Fibroblast of skin of left biceps (primary cell): ENCODE measurements at places on chromosomes 2 and 18.

DNA sequence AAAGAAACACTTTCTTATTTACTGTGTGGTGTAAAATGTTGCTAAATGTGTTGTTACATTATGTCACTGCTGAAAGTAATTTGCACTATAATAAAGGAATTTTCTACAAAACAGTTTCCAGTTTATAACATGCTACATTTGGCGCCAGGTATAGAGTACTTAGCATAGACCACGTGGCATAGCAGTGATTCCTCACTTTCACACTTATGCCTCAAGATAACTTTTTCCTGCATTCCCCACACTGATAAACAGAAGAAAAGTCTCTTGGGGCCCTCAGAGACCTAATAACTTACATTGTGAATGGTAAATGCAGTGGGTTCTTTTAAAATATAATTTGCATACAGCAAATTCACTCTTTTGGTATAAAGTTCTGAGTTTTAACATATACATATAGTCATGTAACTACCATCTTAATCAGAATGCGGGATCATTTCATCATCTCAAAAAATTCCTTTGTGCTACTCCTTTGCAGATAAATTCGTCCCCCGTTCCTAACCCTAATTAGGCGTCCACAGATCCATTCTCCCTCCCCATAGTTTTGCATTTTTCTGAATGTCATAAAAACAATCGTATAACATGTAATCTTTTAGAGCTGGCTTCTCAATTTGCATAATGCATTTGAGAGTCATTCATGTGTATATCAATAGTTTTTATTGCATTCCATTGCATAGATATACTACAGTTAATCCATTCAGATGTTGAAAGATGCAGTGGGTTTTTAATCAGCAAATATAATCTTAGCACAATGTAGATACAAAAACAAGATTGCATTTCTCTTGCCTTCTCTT is 7.5 kb downstream of the LGALSL start:
- DNase-seq: no peak

GRCh38 chr2:180520206-180520605 is 460.2 kb upstream of the UBE2E3 start:
- no peak for DNase-seq

DNA sequence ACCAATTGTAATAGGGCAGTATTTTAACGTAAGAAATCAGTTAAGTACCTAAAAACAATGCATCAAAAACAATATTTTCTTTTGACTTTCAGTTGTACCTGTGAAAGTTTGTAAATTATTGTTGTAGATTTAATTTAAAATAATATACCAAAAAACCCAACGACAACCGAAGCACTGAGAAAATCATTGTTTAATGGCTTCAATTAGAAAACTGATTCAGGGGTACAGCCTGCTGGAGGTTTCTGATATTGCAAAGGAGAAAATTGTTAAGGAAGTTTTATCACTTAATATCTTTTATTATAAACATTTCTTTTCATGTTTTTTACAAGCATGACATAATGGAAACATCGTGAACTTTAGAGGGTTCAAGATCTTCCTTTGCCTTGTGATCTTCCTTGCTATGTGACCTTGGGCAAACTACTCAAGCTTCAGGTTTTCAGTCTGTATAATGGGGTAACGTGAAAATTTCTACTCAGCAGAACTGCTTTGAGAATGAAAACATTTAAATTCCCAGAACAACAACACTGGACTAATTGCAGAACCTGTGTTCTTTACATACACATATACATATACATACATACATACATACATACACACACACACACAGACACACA is 76.3 kb upstream of the GLS start:
- DNase-seq: no peak

- no peak for DNase-seq
These were observed 148.0 kb downstream of the LDLRAD4 start for GRCh38 chr18:13366541-13366940.

- DNase-seq: no peak
These were observed 338.2 kb downstream of the LRRTM1 start for GRCh38 chr2:79966369-79966768.

DNA sequence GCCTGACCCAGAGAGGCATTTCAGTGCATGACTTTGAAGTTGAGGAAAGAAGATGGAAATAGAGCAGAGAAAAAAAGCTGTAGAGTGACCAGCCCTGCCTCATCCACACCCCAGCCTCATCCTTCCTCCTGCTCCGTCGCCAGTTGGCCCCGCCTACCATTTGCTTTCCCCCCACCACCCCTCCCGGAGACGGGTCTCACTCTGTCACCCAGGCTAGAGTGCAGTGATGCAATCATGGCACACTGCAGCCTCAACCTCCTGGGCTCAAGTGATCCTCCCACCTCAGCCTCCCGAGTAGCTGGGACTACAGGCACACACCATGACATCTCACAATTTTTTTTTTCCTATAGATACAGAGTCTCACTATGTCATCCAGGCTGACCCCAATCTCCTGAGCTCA is 200.8 kb downstream of the EPHA4 start:
- no peak for DNase-seq

DNA sequence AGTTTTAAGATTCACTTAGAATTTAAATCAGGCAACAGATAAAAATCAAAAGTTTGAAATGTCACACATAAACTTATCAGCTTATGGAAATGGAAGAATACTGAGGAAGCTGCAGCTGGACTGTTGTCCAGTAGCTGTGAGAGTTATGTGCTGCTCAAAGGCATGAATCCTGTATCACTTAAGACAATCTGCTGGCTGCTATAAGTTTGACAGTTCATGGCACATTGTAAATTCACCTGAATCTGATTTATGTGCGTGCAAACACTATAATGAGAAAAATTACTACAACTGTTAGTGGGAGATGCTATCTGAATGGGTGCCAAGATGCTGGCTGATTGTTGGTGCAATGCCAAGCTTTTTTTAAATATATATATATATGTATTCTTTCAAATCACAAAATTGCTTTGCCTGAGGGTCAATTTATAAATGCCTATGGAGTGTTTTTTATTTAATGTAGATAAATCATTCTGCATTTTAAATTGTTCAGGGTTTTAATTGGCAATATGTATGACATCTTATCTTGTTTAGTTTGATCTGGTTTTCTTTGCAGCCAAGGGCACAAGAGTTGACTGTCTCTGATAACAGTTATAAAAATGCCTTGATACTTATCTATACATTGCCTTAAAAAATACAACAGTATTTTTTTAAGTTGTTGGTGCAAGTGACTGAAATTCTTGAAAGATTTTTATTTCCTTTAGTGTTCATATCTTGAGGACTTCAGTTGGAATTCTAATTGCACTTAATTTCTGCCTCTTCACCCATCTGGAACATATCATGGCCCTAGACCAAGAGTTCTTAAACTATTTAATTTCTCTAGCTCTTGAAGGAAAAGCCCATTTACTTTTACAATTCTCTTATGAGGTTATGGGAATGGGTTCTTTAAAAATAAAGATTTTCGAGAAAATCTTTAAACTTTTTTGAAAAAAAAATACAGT is 48.7 kb downstream of the CAVIN2 start:
- DNase-seq: no peak

DNA sequence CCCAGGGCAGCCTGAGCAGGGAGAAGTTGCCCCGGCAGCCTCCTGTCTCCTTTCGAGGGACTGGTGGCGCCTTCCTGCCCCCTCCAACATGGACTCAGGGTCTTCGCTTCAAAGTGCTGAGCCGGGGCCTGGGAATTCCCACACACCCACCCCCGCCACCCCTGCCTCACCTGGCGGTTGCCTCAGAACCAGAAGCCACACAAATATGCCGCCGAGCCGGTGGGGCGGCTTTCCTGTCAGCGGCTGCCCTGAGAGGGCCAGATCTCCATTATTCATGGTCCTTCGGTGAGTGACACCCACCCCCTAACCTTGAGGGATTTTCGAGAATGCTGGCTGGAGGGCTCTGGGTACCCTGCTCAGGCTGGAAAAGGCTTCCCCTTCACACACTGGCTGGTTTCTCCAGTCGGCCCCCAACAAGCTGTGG is 71.7 kb downstream of the SMAD7 start:
- DNase-seq: no peak

- no peak for DNase-seq
These were observed 117.2 kb downstream of the SLC4A3 start for GRCh38 chr2:219744600-219744999.

DNA sequence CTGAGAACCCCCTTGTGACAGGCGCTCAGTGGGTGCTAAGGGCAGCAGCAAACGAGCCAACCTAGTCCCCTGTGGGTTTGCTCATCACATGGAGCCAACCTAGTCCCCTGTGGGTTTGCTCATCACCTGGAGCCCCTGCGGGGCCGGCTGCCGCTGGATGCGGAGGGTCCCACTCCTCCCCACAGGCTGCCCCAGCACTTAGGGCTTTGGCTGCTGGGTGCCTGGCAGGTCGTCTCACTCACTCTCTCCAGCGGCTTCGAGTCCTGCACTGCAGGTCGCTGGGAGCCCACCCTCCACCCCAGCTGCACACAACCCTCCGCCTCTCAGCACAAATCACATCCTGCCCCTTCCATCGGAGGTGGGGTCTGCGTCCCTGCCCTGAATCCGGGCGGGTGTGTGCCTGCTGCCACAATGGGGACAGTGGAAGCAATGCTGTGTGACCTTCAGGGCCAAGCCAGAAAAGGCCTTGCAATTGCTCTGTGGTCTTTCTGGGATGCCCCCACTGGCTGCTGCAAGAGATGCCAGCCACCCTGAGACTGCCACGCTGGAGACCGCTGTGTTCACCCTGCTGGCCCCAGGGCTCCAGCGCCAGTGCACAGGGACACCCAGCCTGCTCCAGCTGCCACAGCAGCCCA is 248.1 kb upstream of the SALL3 start:
- DNase-seq: no peak

GRCh38 chr18:45104049-45104395 is 423.3 kb downstream of the SETBP1 start:
- no peak for DNase-seq

GRCh38 chr2:108385411-108386071 is 7.8 kb downstream of the SULT1C4 start:
- no peak for DNase-seq

GRCh38 chr2:109438773-109439389 is 174.9 kb downstream of the SEPTIN10 start:
- no peak for DNase-seq

GRCh38 chr2:203774760-203775159 is 68.3 kb downstream of the CD28 start:
- DNase-seq: no peak

DNA sequence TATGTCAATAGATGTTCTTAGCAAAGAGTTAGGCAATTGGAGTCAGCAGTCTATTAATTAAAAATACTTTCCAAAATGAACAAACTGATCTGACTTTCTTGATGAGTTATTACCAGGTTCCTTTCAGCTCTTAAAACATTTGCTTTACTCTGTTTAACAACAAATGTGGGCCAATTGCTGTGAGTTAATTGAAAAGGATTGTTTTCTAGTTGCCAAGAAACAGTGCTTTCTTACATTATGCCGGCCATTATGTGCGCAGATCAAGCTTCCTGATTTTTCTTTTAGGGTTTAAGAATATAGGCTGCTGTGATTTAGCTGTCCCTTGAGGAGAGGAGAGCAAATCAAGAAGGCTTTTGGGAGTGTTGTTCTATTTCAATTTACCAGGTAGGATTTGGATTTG is 50.5 kb upstream of the ITPRID2 start:
- DNase-seq: no peak

GRCh38 chr18:50405582-50406271 is 30.9 kb downstream of the SKA1 start:
- no peak for DNase-seq

DNA sequence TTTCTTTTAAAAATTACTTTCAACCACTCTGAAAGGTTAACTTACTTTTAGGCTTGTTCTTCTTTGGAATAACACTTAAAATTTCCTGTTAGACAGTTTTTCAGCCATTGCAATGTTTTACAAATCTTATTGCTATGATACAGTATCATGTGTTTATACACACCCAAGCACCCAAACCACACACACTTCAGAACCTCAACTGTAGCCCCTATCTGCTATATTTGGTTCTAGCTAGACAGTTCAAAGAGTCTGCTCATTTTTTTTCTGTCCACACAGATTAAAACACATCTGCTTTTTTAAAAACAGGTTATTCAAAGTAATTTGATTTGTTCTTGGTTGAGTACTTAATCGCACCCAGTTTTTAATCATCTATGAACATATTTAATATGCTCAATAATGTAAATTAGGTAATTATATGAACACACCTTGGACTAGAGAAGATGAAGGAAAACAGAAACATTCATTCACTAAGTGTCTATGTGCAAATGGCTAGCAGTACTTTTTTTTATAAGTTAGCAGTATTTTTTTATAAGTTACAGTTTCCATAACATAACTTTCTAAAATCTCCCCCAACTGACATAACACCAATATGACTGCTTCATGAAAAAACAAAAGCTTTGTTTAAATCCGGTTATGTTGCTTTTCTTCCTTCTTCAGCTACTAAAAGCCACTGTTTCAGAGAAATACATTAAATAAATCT is 17.6 kb downstream of the FBXO11 start:
- no peak for DNase-seq

- DNase-seq: no peak
These were observed 18.0 kb downstream of the CYP27A1 start for GRCh38 chr2:218799990-218800389.

DNA sequence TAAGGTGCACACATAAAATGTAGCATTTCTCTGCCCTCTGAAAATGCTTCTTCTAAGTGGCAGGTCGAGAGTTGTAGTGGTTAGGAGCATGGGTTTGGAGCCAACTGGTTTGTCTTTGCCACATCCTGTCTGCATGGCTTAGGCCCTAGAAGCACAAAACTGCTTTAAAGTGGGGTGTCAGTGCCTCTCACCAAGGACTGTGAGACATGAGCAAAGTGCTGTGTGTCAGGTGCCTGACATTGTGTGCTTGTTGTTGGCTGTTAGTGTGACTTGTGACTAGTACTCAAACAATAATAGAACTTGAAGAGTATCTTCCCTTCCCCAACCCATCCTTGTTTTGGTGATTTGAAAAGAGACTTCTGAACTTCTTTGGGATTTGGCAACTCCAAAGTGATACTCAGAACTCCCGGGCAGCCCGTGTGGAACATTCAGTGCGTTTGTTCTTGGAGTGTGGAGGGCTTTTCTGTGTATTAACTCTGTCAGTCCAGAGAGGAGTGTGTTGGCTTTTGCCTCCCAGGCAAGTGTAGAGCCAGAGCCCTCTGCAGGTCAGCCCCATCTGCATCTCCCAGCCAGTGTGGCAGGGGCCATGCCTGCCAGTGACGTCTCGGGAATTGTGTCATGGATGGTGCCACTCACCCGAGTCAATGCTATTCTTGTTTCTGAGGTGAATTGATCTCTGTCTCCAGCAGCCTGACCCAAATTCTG is 5.0 kb downstream of the MGAT5 start:
- DNase-seq: no peak

DNA sequence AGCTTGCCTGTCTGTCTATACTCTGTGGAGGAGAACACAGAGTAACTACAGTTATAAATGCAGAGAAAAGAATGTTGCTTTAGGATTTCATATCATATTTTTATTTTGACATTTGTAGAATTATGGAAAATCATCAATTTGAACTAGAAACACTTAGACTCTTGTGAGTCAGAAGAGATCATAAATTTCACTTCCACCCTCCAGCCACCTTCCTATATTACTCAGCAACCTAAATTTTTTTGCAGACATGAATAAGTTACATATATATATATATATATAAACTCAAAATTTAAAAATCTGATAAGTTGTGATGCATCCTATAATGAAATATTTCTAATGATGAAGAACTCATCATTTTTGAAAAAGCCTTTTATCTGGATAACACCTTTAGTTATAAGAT is 172.3 kb downstream of the PIEZO2 start:
- no peak for DNase-seq

- DNase-seq: no peak
These were observed 3.1 kb downstream of the ARL4C start for GRCh38 chr2:234493796-234494195.

- DNase-seq: peak; percentile 15
These were observed 1.5 kb upstream of the GPBAR1 start for GRCh38 chr2:218259099-218259961.
